Chondrocyte (in vitro differentiated cells): ENCODE measurements at places on chromosomes 7 and 10.
A peak's percentile ranks its signal among the peaks of the same experiment; 100 is the strongest.

DNA sequence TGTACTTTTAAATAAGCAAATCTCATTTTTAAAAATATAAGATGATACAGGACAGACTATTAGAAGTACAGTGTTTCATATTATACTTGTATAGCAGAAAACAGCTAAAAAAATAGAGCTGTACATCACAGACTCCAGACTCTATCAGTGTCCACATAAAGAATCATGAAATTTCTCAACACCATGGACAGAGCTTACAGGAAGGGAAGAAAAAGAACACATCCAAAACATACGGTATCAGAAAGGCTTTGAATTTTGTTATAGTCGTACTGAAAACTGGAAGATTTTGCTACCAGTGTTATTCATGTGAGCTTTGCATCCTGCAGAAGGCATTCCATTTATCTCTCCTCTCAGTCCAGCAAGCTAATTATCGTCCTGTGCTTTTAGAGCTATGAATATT lies 183.2 kb upstream of the PTPRZ1 start:
- no peak overlapping the region for H3K27ac ChIP-seq
- H3K27me3 ChIP-seq: peaks cover 4% of the 10 kb centered on the region
- no peaks in the 10 kb centered on the region for H3K36me3 ChIP-seq
- H3K4me3 ChIP-seq: no peak overlapping the region
- no peak for DNase-seq

DNA sequence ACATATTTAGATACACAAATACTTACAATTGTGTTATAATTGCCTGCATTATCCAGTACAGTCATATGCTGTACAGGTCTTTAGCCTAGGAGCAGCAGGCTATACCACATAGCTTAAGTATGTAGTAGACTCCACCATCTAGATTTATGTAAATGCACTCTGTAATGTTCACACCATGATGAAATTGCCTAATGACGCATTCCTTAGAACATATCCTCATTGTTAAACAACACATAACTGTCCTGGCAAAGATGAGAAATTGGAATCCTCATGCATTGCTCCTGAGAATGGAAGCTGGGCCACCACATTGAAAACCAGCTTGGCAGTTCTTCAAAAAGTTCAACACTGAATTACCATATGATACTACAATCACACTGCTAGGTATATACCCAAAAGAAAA lies 1002.8 kb upstream of the CELF2 start:
- no peak overlapping the region for H3K27ac ChIP-seq
- peaks cover 2% of the 10 kb centered on the region for H3K36me3 ChIP-seq
- H3K27me3 ChIP-seq: no peaks in the 10 kb centered on the region
- no peak overlapping the region for H3K4me3 ChIP-seq
- no peak for DNase-seq

DNA sequence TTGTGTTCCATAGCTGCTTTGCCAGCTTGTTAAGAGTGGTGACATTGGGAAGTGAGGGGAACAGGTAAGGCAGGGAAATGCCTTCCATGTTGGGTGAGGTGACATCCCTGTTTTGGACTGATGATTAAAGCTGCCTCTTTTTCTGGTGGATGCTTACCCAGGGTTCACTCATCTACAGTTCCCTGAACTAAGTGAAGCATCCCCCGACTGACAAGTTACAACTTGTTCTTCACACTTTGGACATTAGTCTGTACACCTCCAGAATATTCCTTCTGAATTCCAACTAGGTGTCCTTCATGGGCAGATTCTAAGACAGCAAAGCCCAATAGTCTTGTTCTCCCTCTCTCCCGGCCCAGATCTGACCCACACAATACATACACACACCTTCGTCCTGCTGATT lies 63.4 kb downstream of the HDAC9 start:
- H3K27me3 ChIP-seq: no peaks in the 10 kb centered on the region
- no peak overlapping the region for H3K27ac ChIP-seq
- no peak for DNase-seq
- no peaks in the 10 kb centered on the region for H3K36me3 ChIP-seq

GRCh38 chr10:116146372-116147140 lies 126.5 kb downstream of the GFRA1 start:
- H3K4me1 ChIP-seq: peaks cover 7% of the 10 kb centered on the region
- no peak for DNase-seq
- no peaks in the 10 kb centered on the region for H3K36me3 ChIP-seq
- H3K27ac ChIP-seq: no peak overlapping the region
- H3K27me3 ChIP-seq: no peaks in the 10 kb centered on the region
- no peak overlapping the region for H3K4me3 ChIP-seq

DNA sequence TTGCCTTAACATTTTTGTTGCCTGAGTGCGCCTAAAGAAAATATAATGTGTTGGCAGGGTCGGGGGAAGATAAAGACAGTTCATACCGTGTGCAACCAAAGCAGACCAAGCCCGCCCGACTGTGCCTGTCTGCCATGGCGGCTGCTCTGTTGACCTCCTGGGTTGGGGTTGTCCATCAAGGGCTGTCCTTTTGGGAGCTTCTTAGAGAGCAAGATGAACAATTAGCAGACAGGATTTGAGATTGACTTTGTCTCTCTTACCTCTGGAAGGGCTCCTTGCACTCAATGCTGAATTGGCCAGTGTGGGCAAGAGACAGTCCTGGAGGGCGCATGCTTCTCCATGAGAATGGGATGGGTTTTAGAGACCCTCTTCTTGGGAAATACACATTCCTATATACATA lies 319.6 kb downstream of the GLRX3 start:
- DNase-seq: no peak
- H3K36me3 ChIP-seq: no peaks in the 10 kb centered on the region
- no peak overlapping the region for H3K27ac ChIP-seq
- H3K4me1 ChIP-seq: no peaks in the 10 kb centered on the region
- no peaks in the 10 kb centered on the region for H3K27me3 ChIP-seq

DNA sequence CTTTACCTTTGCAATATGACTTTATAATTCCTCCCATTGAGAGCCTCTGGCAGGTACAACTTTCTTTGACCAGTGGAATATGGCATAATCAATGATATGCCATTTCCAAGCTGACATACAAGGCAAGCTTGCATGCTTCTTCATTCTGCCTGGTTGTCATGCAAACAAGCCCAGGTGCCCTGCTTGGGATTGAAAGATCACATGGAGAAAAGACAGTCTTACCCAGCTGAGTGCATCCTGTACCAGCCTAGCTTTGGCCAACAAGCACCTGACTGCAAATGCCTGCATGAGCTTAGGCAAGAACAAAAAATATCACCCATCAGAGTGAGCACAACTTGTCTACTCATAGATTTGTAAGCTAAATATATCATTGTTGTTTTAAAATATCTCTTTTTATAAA lies 82.9 kb upstream of the KCND2 start:
- H3K27me3 ChIP-seq: no peaks in the 10 kb centered on the region
- no peak overlapping the region for H3K27ac ChIP-seq
- DNase-seq: no peak

DNA sequence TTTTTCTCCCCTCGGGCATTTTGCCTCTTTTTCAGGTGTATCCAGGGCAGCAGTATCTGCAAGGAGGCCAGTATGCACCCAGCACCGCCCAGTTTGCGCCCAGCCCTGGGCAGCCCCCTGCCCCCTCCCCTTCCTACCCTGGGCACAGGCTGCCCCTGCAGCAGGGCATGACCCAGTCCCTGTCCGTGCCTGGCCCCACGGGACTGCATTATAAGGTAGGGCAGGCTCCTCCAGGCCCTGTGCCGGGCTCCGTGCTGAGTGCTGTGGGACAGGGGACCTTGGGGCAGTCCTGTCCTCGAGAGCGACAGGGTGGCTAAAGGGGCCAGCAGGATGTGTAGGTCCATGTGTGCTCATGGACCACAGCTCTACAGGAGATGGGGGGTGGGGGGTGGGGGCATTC lies 10.6 kb downstream of the ZMIZ2 start:
- H3K36me3 ChIP-seq: peaks cover 20% of the 10 kb centered on the region
- peaks cover 6% of the 10 kb centered on the region for H3K4me1 ChIP-seq
- DNase-seq: peak; percentile 77
- H3K27me3 ChIP-seq: no peaks in the 10 kb centered on the region
- no peak overlapping the region for H3K4me3 ChIP-seq
- no peak overlapping the region for H3K27ac ChIP-seq

GRCh38 chr10:80700252-80700651 lies 162.6 kb downstream of the SH2D4B start:
- no peak for DNase-seq
- no peak overlapping the region for H3K27ac ChIP-seq
- no peaks in the 10 kb centered on the region for H3K4me1 ChIP-seq
- no peaks in the 10 kb centered on the region for H3K36me3 ChIP-seq
- no peak overlapping the region for H3K4me3 ChIP-seq

GRCh38 chr7:144717720-144718119 lies 118.1 kb downstream of the TPK1 start:
- no peaks in the 10 kb centered on the region for H3K36me3 ChIP-seq
- H3K4me3 ChIP-seq: no peak overlapping the region
- peaks cover 5% of the 10 kb centered on the region for H3K4me1 ChIP-seq
- H3K27ac ChIP-seq: no peak overlapping the region

DNA sequence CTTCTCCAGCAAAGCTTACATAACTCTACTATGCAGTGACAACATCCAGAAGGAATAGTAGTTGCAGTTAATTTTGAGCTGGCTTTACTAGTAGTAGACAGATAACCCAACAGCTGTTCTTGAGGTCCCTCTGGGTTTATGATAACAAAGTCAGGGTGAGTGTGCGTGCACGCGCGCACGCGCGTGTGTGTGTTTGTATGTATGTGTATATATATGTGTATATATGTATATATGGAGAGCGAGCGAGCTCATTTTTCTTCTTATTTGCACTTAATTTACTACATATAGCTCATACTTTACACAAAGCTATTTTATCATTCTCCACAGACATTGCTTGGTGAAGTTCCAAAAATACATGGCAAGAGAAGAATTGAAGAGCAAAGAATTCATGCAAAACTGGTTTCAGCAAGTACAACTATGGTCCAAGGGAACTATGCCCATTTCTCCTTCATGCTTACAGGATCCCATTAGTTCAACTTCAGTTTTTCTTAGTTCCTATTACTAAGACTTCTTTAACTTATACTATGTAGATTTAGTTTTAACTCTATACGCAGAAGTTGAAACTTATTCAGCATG lies 105.9 kb upstream of the TMEM168 start:
- H3K36me3 ChIP-seq: peaks cover 15% of the 10 kb centered on the region
- H3K27me3 ChIP-seq: no peaks in the 10 kb centered on the region
- peaks cover 2% of the 10 kb centered on the region for H3K4me1 ChIP-seq
- H3K27ac ChIP-seq: no peak overlapping the region
- no peak overlapping the region for H3K4me3 ChIP-seq
- DNase-seq: no peak

DNA sequence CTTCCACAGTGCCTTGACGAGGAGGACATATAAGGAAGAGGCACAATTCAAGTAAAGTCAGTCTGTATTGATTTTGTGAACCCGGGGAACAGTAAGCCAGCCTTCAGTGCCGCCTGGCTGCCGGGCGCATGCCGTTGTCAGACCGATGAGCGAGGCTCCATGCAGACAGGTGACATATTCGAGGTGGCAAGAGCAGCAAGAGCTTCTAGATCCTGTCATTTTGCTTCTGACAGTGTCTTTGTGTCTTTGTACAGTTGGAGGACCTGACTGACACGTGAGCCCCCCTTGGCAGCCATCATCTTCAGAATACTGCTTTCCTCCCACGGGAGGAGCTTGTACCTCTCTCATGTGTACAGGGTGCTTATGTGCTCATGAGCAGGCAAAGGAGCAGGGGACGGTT lies 387.5 kb upstream of the GALNT17 start:
- DNase-seq: no peak
- H3K27me3 ChIP-seq: no peaks in the 10 kb centered on the region
- peaks cover 2% of the 10 kb centered on the region for H3K36me3 ChIP-seq
- peaks cover 24% of the 10 kb centered on the region for H3K4me1 ChIP-seq
- H3K4me3 ChIP-seq: no peak overlapping the region
- no peak overlapping the region for H3K27ac ChIP-seq

DNA sequence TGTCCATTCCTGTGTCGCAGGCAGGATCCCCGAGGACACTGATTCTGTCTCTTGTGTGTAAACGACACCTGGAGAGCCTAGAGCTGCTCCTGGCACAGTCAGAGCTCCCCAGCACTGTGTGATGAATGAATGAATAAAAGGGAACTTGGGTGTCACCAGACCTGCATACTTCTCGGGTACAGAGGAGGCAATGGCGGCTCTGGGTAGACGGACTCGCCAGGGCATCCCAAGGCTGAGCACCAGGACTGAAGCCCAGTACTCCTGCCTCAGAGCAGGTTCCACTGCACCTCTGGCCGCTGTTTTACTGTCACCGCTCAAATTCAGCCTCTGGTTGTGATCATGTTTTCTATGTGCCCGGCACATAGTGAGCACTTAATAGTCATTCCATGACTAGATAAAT lies 255.8 kb downstream of the GLRX3 start:
- no peaks in the 10 kb centered on the region for H3K27me3 ChIP-seq
- H3K4me3 ChIP-seq: no peak overlapping the region
- peaks cover 2% of the 10 kb centered on the region for H3K36me3 ChIP-seq
- H3K4me1 ChIP-seq: no peaks in the 10 kb centered on the region

DNA sequence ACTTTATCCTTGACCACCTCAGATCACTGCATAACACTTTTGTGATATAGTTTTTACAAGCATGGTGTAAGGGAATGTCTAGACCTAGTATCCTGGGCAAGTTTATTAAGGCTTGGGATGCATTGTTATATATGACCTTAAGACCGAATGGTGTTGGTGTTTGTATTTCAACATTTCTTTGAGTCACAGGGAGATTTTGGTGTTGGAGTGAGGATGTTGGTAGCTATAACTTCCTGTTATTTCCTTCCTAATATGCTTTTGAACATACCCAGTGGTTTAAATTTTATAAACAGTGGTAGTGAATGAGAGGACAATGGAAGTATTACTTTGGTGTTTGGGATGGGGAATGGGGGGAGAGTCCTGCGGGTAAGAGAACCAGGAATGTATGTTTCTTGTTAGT lies 2.6 kb downstream of the EXOC4 start:
- H3K36me3 ChIP-seq: no peaks in the 10 kb centered on the region
- H3K4me1 ChIP-seq: peaks cover 26% of the 10 kb centered on the region
- H3K4me3 ChIP-seq: no peak overlapping the region
- no peak overlapping the region for H3K27ac ChIP-seq
- H3K27me3 ChIP-seq: no peaks in the 10 kb centered on the region

- no peaks in the 10 kb centered on the region for H3K36me3 ChIP-seq
- H3K27me3 ChIP-seq: no peaks in the 10 kb centered on the region
Measured at GRCh38 chr7:70353330-70353945, 755.2 kb downstream of the AUTS2 start.

DNA sequence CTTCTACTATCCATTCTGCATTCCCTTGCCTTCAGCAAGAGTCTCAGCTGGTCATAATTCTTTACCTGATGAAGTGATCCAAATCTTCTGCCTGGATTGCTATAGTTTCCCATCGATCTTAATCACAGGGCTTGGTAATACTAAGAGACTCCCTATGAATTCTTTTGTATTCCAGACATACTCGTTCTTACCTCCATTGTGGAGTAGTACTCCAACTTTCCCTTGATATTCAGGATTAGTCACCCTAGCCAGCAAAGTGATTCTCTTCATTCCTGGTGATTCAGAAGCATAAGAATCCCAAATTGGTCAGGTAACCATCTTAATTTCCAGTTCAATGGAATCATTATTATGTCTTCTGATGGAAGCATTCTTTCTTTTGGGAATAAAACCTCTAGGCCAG lies 96.7 kb downstream of the TWIST1 start:
- no peak for DNase-seq
- H3K4me3 ChIP-seq: no peak overlapping the region
- no peaks in the 10 kb centered on the region for H3K27me3 ChIP-seq
- no peak overlapping the region for H3K27ac ChIP-seq

- peaks cover 76% of the 10 kb centered on the region for H3K4me1 ChIP-seq
- H3K27me3 ChIP-seq: no peaks in the 10 kb centered on the region
- peak overlapping the region; percentile 1 for H3K4me3 ChIP-seq
Measured at GRCh38 chr10:60283397-60283796, 106.3 kb downstream of the ANK3 start.
